Fibroblast of villous mesenchyme (primary cell): ENCODE measurements at places on chromosomes 5 and 9. TPM values are rescaled to one million over a fixed set of nuclear protein-coding genes. Genes with fewer than 3 reads are reported as not detected.
A peak's percentile ranks its signal among the peaks of the same experiment; 100 is the strongest.

- DNase-seq, result no peak
These were observed 380.2 kb upstream of the ZNF462 start for GRCh38 chr9:106482733-106483132.

Gene IL17B
- total RNA-seq, result 1.3 TPM in 1 of 2 replicates, not detected in the other

DNA sequence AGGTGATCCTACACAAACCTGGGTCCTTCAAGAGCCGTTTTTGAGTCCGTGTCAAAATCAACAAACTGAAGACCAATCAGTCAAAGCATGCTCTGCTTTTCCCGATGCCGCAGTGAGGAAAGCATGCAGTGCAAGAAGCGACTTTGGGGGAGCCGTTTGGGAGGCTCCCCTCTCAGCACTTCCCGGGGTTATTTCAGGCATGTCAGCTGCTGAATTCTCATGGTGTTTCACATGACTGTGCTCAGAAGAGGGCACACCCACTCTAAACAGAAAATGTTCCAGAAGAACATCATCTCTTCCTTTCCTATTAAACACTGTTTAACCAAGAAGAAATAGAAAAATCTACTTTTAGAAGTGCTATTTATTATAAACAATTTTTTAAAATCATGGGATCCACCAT lies 125.5 kb downstream of the EPB41L4A start:
- DNase-seq, result no peak

- peak; percentile 95 for DNase-seq
These were observed 65.2 kb downstream of the TRIO start for GRCh38 chr5:14208071-14209021.

Gene ANKRD20A1
- not detected in 2 replicates for total RNA-seq

- no peak for DNase-seq
These were observed 175.0 kb downstream of the MLLT3 start for GRCh38 chr9:20447291-20447690.

Gene C8G
- 0.86 TPM in 1 of 2 replicates, not detected in the other for total RNA-seq

Gene ZCCHC10
- total RNA-seq, result 11.0 and 25.5 TPM in 2 replicates

DNA sequence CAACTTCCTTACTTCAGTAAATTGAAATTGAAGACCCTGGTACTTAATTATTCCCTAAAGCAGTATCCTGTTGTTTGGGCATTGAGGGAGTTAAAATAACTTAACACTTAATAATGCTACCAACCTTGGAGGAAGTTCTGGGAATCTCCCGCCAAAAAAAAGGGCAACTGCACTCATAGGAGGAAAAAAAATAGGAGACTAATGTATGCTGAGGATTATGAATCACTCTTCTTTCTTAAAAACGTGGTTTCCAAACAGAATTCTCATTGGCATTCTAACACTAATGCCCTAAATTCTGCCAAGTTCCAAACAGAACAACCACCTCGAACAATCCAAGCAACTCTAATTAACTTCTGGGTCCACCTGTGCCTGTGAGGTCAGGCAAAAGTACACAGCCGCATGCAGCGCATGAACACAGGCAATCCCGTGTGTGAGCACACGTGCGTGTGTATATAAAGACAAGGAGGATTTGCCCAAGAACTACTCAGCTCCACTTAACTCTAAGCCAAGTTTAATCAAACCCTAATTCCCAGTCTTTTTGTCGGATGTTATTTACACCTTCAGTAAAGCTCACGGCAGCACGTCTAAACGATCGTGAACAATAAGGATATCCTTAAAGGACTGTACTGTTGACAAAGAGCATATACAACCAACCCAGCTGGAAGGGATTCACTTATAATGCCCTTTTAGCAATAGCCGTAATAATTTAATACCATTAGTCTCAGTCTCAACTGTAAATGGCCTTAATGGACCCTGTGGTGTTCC lies 78.4 kb downstream of the EBF1 start:
- DNase-seq, result no peak

Gene OSMR
- 89.2 and 114 TPM in 2 replicates for total RNA-seq

GRCh38 chr9:69470186-69470977 lies 145.4 kb downstream of the ENTREP1 start:
- DNase-seq, result peak; percentile 59

Gene CENPK
- total RNA-seq, result 18.0 and 25.9 TPM in 2 replicates

DNA sequence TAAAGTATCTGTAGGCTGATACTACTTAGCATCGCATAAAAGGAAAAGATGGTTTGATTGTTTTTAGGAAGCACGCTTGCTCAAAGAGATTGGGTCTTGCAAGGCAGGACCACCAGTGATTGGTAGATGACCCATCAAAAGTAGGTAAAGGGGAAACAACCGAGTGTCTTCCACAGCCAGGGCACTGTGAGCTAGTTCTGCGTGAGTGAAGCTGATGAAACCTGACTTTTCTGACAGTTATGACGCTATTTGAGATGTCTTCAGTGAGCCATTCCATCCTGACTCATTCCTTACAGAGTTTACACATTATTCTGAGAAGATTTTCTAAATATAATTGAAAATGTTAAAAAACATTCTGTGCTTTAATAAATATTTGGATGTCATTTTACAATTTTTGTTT lies 49.7 kb downstream of the BASP1 start:
- no peak for DNase-seq
